Cortex of kidney (tissue), 1 donor: ENCODE measurements at places on chromosomes 5 and 9.

DNA sequence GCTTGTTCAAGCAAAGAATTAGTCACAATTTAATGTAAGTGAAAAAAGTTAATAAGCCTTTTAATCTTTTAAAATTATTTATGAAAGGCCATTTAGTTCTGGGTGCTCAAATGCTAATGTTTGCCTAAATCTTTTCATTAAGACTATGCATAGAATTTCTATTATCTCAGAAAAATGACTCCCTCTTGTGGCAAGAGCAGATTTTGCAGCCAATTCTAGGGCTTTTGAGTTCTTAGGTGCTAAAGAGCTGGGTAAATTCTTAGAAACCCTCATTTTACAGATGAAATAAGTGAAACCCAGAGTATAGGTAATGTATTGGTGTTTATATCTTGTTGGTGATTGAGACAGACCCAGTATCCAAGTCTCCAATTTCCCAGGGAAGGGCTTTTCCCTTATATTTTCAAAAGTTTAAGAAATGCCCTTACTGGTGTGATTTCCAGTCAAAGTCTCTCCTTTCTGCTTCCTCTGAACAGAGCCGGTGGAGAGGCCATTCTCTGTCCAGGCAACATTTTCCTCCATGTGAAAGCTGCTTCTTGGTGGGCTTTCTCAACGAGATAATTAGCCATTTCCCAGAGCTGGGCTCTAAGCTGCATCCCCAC is 24.1 kb upstream of the PCSK5 start:
- no peak for DNase-seq

- no peak for DNase-seq
Measured at GRCh38 chr5:73370640-73371583, 77.7 kb downstream of the FOXD1 start.

DNA sequence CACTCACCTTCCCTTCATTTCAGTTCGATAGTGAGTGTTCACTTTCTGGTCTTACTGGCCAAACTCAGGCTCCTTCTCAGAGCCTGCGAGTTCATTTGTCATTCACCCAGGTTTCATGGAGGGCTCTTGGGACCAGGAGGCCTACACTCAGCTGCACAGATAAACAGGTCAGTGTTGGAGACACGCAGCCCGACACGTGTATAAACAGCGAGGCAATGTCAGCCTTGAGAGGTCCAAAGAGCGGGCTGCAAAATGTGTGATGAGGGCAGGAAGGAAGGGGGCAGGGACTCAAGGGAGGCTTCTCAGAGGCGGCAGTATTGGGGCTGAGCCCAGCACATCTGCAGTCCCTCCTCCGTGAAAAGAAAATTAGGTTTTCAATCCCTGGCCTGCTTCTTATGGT is 82.6 kb upstream of the ZNF618 start:
- DNase-seq, result no peak

- DNase-seq, result no peak
Measured at GRCh38 chr5:132182359-132183040, 45.2 kb downstream of the P4HA2 start.

DNA sequence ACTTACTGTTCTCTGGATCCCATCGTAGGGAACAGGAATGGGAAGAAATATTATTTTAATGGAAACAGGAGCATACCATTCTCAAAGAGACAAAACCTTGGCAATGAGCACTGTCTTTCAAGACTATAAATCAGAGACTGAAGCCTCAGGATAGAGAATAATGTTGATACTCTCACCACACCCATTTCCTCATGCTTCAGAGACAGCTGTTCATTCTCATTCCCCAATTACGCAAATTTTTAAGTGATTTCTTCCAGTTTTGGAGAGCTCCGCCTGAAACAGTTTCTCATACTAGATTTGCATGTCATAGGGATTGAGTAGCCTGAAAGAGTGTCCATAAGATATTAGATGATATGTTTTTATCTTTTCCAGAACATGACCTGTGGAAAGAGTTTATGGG is 290.5 kb upstream of the RASA1 start:
- no peak for DNase-seq

DNA sequence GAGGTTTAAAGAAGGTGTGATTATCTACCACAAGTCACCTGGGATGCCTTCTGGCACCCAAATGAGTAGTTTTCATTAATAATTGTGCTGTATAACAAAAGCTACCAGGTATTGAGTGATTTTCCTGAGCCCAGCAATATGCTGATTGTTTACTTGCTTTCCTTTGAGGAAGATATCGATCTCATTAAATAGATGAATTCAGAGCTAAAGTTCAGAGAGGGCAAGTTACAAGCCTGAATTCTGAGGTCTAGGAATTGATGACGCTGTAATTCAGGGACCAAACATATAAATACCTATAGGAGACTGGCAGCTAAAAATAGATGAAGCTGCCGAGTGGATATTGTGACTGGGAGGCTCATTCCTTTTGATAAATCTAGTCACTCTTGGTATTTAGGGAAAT is 1.1 kb downstream of the ERCC6L2 start:
- DNase-seq, result no peak

- no peak for DNase-seq
Measured at GRCh38 chr5:124650147-124650561, 96.3 kb downstream of the ZNF608 start.
